ENCODE measurements at places on chromosomes 1 and 21.

DNA sequence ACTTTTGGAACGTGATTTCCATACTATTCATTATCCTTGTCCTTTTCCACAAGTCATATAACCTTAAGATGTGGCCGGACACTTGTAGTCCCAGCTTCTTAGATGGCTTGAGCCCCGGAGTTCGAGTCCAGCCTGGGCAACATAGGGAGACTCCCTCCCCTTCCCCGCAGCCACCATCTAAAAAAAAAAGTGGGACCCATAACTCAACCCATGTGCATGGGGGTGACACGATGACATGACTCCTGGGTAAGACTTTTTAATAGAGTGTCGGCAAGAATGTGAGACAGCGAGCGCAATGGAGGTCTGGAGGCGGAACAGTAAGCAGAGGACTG is 25.7 kb downstream of the MIA3 start:
- DNase-seq, result no peak

GRCh38 chr1:153882296-153882912 is 40.4 kb downstream of the GATAD2B start:
- no peak for DNase-seq

GRCh38 chr1:27940297-27940696 is 5.5 kb downstream of the SMPDL3B start:
- peak; percentile 75 for DNase-seq

DNA sequence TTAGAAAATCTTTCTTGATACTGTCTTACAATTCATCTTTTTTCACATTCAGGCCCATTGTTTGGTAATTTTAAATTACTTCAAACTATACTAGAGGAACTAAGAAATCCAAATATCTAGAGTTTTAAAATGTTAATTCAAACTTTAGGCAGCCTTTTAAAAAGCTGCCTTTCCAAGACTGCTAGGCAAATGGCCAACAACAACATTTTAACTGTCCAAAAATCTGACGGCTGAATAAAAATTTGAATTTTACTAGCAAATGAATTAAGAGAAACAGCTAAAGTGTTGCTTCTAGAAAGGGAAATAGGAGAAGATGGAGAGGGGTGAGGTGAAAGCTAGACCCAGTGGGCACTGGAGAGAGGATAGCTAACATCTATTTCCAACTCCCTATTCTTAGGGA is 17.2 kb downstream of the DPYD start:
- DNase-seq, result no peak

- DNase-seq, result no peak
Observed at GRCh38 chr1:58293388-58293787, 253.1 kb downstream of the OMA1 start.

DNA sequence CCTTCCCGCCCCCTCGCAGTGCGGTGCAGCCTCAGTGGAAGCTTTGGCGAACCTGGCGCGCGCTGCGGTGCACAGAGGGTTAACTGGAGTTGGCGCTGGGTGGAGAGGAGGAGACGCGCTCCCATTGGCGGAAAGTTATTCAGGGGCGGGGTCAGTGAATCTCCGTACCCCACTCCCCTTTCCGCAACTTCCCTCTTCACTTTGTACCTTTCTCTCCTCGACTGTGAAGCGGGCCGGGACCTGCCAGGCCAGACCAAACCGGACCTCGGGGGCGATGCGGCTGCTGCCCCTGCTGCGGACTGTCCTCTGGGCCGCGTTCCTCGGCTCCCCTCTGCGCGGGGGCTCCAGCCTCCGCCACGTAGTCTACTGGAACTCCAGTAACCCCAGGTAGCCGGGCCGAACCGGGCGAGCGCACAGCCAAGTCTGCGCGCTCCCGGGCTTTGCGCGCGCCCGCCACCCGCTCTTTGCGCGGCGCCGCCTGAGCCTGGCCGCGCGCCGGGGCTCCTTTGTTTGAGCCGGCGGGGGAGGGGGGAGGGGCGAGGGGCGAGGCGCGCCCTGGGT is at the start of gene EFNA4:
Gene EFNA4, plus strand, starts transcription at position 191 of the 561 bp plus-strand sequence. Its CDS starts 84 bp downstream, at position 275.
- peak; percentile 87 for DNase-seq

DNA sequence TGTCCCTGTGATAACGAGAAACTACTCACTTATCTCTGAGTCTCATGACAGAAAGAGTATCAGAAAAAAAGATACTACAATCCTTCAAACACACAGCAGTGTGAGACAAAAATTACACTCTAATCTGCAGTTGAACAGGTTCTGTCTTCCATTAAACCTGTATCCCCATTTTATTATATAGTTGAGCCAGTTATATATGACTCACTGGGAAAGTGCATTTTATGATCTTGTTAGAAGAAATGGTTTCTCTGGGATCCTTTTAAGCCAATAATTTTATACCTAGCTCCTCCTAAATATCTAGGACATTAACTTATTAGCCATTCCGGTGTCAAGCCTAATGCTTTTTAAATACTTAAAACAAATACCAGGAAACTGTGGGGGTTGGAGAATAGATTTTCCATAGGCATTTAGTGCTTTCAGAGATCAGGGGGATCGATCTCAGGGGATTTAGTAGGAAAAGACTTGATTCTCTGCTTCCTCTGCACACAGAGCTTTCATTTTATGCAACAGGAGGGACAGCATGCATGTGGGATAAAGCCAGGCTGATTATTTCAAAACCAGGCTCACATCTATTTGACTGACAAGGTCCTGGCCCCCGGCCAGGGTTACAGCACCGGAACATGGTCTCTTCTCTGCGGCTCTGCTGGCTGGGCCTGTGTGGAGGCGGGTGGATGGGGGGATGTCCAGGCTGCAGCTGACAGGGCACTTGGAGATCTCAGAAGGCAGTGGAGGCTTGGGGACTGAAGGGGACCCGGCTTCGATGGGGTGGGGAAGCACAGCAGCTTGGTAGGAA is 310.6 kb downstream of the DISC1 start:
- no peak for DNase-seq

GRCh38 chr1:31366796-31367195 is 6.1 kb downstream of the FABP3 start:
- no peak for DNase-seq

DNA sequence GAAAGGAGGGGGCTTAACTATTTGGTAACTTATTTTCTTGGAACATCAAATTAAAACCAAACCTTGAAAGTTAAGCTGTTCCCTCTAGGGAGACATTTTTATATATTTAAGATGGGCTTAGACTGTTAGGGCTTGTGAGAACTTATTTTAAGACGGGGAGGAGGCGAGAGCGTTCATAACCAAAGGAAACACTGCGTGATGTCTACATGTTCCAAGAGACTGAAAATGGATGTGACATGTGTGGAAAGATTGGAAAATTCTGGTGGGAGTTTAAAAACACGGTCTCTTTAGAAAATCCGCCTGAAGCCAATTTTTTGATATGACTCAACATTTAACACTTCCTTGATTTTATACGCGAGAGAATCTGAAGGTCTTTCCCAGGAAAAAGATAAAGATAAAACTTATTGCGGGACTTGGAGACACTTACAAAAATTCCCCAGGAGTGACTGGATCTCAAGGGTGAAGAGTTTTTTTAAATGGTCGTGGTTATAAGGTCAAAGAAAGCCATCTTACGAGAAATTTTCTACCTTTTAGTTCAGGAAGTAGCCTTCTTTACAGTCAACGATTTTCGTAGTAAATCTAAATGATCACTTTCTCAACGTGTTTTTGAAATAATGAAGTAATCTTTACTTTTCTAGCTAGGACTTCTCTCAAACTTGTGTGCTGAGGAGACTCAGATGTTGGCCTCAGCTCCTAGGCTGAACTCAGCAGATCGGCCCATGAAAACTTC is 828 bp downstream of the PNRC2 start:
- DNase-seq, result no peak

GRCh38 chr1:108033550-108033951 is 68.6 kb upstream of the VAV3 start:
- DNase-seq, result no peak

DNA sequence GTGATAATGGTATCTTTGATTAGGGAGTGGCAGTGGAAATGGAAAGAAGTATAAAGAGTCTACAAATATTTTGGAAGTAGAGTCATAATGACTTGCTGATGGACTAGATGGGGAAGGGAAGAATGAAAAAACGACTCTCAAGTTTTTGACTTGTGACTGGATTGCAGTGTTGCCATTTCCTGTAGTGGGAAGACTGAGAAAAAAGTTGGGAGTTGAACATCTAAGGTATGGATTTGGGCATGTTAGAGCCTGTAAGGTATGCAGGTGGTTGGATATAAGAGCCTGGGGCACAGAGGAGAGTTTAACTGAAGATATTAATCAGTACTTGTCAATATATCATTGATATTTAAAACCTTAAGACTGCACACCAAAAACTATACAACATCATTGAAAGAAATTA is 19.4 kb downstream of the DNM3 start:
- no peak for DNase-seq

DNA sequence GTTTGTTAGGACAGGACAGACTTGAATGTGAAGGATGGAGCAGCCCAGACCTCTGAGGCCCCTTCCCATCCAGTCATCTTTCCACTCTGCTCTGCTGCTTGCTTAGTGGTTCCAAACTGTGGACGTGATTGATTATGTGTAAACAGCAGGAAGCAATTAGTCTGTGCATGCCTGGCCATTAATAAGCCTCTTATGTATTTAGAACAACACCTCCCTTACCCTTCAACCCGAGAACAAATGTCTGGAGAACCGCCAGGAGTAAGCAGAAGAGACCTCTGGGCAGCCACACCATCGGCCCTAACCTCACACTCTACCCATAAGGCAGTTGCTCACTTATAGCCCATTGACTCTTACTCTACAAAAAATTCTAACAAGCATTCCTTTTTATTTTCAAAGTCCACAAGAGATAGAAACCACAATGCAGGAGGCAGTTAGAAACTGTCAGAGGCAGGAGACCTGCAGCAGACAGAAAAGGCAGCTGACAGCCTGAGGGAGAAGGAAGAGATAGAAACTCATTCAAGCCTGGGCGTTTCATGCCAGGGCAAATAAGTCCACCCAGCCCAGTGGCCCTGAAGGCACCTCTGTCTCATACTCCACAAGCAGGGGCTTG is 5.8 kb upstream of the EPHA8 start:
- DNase-seq, result no peak

GRCh38 chr1:181918880-181919525 is 142.5 kb downstream of the ZNF648 start:
- DNase-seq, result no peak

DNA sequence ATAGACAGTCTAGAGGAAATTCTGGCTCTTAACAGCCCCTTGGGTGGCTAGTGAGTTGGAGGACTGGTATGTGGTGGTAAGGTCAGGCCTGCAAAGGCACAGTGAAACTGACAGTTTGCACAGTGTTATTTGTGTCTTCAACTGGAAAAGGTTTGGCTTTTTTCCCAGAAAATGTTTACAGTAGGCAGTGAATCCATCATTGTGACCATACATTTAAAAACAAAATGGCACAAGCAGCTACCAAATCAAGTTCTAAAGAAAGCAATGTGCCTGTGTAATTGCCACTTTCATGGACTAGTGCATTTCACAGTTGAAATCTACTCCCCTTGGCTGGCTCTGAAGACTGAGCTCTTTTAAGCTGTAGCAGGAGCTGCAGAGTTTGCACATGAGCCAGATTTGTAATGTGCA is 24.8 kb downstream of the ATPAF1 start:
- DNase-seq, result no peak

- DNase-seq, result no peak
Observed at GRCh38 chr1:245603311-245603865, 448.6 kb downstream of the KIF26B start.

DNA sequence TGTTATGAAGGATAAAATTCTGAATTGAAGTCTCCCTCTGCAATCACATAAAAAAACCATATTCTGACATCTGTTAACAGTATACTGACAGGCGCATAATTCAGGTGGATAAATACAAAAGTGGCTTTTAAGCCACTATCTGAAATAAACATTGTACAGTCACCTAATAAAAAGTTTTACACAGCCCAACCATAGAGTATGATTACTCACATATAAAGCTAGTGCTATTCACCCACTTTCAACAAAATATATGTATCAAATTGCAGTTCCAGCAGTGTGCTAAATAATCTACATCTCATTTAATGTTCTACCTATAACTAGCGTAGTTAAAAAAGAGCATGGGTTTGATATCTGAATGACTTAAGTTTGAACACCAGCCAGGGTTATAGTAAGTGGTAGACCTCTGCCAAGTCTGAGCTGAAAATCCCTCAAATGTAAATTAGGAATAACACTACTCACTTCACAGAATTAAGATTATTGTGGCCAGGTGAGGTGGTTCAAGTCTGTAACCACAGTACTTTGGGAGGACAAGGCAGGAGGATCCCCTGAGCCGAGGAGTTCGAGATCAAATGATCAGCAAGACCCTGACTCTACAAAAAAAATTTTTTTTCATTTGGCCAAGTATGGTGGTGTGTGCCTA is 3.9 kb downstream of the EGLN1 start:
- DNase-seq, result no peak

DNA sequence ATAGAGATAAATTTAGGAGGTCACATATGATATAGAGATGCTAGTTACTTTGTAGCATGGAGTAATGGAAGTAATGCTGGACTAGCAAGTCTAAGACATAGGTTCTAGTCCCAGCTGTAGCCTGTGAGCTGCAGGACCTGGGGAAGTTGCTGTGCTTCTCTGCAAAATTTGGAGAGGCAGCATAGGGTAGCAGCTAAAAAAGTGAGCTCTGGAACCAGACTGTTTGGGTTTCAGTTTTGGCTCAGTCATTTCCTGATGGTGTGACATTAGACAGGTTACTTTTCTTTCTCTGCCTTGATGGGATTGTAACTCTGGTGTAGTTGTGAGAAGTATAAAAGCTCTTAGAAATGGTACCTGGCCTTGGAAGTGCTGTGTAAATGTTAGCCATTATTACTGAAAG is 3.3 kb downstream of the METTL13 start:
- DNase-seq, result no peak

- no peak for DNase-seq
Observed at GRCh38 chr1:23664837-23665795, 26.5 kb upstream of the RPL11 start.

DNA sequence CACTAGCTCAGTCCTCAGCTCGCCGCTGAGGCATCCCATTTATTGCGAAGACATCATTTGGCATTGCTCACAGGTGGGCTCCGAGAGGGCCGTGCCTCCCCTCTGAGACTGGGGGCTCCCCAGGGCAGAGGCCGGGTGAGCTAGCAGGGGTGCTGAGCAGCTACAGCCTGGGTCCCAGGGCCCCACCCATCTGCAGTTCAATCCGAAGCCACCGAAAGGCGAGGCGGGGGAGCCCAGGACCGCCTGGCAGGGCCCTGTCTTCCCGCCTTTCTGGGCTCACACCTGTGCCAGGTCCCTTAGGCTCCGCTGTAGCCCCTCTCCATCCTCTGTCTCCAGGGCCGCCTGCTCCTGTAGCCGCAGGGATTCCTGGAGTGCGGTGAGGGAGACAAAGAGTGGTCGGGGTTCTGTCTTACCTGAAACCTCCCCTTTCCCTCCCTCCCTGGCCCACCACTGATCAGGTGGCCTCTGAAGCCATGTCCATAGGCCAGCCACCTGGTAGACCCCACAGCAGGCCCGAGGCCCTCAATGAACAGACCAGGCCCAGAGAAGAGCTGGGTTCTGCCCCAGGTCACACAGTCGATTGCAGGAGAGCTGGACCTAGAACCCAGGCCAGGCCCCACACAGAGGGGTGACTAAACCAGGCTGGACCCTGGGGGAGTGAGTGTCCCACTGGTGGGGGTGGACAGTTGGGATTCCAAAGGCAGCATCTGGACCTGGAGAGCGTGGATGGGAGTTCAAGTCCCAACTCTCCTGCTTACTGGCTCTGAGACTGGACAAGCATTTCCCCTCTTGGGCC is 18.1 kb upstream of the NBPF1 start:
- peak; percentile 1 for DNase-seq

GRCh38 chr1:116579259-116579875 is 8.5 kb upstream of the CD58 start:
- no peak for DNase-seq

Measured in activated naive CD4-positive, alpha-beta T cell treated with Interleukin-2 at 50 U/mL for 16 hours (primary cell).